ENCODE measurements at places on chromosomes 2 and 18. TPM values are rescaled to one million over a fixed set of nuclear protein-coding genes. Genes with fewer than 3 reads are reported as not detected.

The CRYBA2 gene
- not detected for total RNA-seq

The CTAGE1 gene
- not detected for total RNA-seq

The SCG2 gene
- total RNA-seq, result 1.2 TPM

The AGAP1 gene
- total RNA-seq, result 15.0 TPM

The ZNF804A gene
- not detected for total RNA-seq

The FAHD2A gene
- total RNA-seq, result 25.5 TPM

The SPP2 gene
- not detected for total RNA-seq

The ALPG gene
- 0.22 TPM for total RNA-seq

The ZNF396 gene
- 0.61 TPM for total RNA-seq

The EVX2 gene
- not detected for total RNA-seq

The CYB5A gene
- total RNA-seq, result 171 TPM

The SLC23A3 gene
- 0.46 TPM for total RNA-seq

The CFC1 gene
- not detected for total RNA-seq

The LHCGR gene
- total RNA-seq, result not detected

The LINC00305 gene
- total RNA-seq, result not detected

The TMEM182 gene
- total RNA-seq, result 3.6 TPM

The TMEM178A gene
- not detected for total RNA-seq

The POTEJ gene
- not detected for total RNA-seq

Measured in A549 treated with ZK216348 at 1 μM for 4 hours (cell line).